Stimulated activated CD8-positive, alpha-beta memory T cell treated with anti-CD3 and anti-CD28 coated beads, Interleukin-15, amount 100 ng/mL, for 24 hours (primary cell): ENCODE measurements at places on chromosomes 13 and 19.

DNA sequence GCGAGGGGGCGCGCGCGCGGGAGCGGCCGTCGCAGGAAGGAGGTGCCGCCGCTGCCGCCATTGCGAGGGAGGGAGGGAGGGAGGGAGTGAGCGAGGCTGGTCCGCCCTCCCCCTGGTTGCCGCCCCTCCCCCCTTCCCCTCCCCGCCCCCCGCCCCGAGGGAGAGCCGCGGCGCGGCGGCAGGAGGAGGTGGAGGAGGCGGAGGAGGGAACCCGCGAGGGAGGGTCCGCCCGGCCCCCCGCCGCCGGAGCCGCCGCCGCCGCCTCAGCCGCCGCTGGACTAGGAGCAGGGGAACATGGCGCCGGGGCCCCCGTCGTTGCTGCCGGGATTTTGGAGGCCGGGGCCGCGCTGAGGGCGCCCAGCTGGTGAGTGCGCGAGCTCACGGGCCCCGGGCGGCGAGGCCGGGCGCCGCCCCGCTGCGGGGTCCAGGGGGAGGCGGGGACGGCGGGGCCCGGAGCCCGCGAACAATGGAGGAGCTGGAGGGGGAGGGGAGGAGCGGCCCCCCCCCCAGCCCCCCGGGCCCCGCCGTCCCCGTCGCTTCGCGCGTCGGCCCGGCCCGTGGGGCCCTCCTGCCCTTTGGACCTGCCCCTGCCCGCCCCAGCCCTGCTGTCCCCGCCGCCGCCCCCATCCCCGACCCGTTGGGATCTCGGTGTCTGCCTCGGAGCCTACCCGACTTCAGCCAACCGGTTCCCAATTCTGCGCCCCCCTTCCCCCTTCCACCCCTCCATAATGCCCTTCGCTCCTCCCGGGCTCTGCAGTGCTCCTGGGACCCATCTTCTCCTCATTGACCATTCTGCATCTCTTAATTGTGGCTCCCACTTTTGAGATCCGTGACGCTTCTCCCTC lies at the start of gene ARHGAP35:
Gene ARHGAP35, plus strand, starts transcription at position 152 of the 845 bp plus-strand sequence. CDS start 57,679 bp downstream, outside the sequence.
- no peak for DNase-seq

DNA sequence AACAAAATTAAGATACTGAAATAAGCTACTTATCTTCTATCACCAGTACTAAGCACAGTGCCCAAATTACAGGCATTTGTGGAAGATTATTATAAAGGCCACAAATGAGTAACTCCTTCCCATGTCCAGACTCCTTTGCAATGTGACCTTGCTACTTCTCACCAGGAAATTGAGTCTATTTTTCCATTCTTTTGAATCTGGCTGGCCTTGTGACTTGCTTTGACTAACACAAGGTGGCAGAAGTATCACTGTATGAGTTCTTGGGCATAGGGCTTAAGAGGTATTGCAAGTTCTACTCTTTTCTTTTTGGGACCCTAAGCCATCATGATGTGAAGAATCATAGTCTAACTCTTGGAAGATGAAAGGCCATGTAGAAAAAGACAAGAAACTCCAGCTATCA lies 49.9 kb downstream of the UGGT2 start:
- DNase-seq: no peak

DNA sequence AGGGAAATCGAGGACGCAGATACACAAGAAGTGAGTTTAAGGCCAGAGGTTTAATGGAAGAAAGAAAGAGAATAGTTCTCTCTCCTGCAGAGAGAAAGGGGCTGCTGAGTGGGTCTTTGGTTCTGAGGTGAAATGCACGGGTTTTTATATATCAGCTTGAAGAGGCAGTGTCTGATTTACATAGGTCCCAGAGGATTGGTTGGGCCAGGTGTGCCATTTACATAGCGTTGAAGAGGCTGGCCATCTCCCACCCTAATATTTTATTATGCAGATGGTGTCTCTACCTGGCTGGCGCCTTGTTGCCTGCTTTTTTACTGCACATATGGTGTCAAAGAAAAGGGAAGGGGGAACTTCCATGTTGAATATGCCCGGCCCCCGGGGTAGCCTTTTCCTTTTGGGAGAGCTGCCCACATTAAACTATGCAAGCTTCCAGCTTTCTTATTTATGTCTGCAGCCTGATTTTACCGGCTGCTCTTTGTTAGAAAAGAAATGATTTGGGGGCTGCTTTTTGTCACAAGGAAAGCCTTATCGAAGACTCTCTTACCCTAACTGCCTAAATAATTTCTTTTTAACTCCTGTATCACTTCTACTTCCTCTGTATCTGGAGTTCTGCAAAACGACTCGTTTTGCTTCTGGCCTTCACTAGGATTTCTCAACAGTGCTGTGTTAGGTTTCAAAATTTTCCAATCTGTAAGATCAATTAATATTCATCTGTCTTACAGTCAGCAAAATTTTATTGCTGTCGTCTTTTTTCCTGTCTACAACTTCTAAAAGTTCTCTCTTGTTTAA lies 268.5 kb downstream of the B3GLCT start:
- no peak for DNase-seq

GRCh38 chr13:43023289-43023963 lies at the start of gene DNAJC15:
Gene DNAJC15 (plus strand): TSS chr13:43023586. CDS start chr13:43023627, 41 bp downstream.
- peak; percentile 53 for DNase-seq

DNA sequence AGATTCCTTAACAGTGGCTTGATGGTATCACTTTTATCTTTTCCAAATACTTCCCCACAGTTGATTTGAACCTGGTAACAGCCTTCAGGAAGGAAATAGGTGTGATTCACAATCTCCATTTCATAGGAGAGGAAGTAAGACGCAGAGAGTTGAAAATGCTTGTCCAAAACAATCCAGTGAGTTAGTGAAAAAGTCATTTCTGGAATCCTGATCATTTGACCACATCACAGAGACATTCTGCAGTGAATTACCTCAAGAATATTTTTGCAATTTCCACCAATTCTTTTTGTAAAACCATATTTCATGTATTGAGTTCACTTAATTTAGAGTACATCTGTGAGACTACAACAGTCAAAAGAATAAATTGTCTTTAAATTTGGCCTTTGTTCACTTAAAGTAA lies 292.8 kb downstream of the DCLK1 start:
- DNase-seq: no peak

DNA sequence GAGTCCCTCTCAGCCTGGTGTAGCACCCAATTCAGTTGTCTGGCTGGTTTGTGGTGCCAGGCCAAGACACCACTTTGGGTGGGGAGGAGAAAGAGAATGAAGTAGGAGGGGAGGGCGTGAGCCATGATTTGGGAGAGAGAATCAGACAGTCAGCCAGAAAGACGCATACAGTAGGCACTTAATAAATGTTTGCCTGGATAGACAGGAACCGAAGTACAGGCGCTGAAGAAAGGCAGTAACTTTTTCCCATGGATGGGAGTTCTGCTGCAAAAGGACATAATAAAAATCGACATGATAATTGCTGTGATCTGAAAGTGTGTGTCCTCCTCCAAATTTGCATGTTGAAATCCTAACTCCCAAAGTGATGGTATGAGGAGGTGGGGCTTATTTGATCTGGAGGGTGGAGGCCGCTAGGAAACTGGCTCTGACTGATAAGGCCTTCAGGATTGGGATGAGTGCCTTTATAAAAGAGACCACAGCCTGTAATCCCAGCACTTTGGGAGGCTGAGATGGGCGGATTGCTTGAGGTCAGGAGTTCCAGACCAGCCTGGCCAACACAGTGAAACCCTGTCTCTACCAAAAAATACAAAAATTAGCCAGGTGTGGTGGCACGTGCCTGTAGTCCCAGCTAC lies 38.4 kb upstream of the PDCD5 start:
- DNase-seq: no peak

- DNase-seq: no peak
These were observed 44.8 kb downstream of the KDM4B start for GRCh38 chr19:5013761-5014160.

DNA sequence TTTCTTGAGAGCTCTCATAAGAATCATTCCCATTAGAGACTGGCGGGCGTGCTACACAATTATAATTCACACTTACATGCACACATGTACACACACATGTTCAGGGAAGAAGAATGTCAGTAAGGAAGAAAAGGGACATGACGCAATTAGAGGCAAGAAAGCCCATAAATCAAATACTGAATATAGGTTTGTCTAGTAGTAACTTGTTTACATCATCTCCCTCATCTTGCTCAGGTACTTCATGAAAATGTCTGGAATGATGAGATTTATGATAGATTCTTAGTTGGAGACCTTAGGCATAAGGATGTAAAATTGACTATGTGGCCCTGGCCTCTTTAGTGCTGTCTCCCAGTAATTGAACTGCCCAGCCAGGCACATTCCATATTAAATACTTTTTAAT lies 628.0 kb upstream of the PCDH20 start:
- no peak for DNase-seq

DNA sequence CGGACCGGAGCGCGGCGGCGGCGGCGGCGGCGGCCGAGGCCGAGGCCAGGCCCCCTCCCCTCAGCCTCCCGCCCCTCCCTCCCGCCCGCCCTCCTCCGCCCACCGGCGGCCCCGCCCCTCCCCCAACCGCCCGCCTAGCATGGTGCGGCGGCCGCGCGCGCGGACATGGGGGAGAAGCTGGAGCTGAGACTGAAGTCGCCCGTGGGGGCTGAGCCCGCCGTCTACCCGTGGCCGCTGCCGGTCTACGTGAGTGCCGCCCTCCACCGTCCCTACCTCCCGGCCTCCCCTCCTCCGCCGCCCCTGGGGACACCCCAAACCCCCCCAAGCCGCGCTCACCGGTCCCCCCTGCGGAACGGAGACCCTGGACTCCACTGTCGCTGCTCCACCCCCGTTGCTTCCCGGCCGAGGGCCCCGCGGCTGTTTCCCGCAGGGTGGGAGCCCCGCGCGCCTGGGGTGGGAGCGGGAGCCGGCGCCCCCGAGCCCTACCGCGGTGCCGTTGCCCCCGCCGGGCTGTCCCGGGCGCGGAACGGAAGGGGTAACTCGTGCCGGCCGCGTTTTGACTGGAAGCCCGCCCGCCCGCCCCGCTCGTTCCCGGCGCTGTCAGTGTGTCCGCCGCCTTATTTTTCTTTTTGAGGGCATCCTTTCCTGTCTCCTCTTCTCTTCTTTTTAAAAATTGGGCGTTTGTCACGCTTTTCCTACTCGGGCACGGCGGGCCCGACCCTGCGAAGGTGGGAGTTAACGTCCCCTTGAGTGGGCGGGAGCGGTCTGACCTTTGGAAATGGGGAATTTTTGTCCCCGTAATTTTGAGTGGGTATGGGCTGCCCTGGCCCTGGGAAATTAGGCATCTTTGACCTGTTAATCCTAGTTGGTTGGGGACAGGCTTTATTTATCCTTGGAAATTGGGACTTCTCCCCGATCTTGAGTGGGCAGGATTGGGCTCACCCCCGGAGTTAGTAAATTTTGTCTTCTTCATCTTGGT lies 576 bp downstream of the DOT1L start:
- no peak for DNase-seq

GRCh38 chr19:695352-695949 lies at the start of gene PRSS57:
Gene PRSS57 (minus strand): TSS chr19:695452. CDS start chr19:695430, 22 bp downstream.
- DNase-seq: no peak

DNA sequence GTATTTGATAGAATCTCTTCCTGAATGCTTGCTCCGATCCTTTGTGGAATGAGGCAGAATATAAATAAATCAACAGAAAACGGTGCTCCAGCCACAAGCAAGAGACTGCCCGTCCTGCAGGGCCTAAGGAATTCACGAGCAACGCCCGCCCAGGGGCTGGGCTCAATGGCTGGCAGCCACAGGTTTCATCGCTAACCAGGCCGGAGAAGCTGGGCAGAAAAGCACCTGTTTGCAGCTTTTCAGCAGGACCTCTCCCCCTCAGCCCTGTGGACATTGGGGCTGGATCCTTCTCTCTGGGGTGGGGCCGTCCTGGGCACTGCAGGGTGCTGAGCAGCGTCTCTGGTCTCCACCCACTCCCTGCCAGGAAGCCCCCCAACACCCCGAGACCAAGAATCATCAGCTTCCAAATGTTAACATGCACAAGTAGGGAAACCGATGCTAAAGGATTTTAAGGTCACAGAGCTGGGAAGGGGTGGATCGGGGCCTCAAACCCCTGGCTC lies 102.5 kb downstream of the GADD45B start:
- DNase-seq: no peak

GRCh38 chr13:20553311-20553710 lies 13.6 kb upstream of the IFT88 start:
- no peak for DNase-seq

DNA sequence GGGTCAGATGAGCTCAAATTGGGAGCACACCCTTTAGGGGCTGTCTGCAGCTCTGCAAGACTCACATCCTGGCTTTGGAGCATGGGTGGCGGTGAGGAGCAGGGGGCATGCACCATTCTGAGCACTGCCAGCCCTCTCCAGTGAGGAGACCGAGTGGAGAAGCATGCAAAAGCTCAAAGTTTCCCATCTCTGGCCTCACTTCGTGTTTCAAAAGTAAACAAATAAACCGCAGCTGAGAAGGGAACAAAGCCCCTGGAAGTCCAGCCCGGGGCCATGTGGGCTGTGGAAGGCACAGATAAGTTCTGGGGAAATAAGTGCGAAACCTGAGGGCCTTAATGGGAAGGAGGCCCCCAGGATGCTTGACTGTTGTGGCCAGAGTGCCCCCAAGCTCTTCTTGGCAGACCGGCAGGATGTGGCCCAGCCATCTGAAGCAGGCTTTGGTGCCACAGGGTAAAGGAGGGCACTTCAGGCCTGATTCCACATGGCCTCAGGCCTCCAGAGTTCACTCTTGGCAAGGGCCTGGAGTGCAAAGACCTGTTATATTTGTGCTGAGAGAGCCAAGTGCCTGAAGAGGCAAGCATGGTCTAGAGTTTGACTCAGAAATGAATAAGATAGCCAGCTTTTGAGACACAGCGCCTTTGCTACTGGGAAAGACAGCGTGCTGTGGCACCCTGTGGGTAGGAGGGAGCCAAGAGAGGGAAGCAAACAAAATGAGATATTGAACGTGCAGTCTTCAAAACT lies 1.2 kb downstream of the MEDAG start:
- no peak for DNase-seq

DNA sequence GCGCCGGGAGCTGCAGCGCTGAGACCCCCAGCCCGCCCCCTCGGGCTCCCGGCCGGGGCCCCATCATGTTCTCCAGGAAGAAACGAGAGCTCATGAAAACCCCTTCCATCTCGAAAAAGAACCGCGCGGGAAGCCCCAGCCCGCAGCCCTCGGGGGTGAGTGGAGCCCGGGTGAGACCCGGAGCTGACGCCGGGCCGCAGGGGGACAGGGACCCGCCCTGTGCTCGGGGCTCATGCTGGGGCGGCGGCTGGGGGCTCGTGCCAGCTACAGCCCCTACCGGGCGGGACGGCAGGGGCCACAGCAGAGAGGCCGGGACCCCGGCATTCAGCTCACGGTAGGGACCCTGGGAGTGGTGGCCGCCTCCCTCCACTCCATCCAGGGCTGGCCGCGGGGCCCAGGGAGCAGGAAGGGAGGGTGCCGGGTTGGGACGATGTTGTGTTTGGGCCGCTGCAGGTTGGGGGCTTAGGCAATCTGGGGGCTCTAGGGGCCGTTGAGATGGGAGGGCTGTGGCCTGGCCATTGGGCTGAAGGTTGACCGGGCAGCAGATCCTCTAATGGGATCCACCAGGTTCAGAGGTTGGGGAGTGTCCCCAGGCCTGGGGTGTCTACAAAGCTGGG lies 482 bp downstream of the ARHGAP45 start:
- no peak for DNase-seq

DNA sequence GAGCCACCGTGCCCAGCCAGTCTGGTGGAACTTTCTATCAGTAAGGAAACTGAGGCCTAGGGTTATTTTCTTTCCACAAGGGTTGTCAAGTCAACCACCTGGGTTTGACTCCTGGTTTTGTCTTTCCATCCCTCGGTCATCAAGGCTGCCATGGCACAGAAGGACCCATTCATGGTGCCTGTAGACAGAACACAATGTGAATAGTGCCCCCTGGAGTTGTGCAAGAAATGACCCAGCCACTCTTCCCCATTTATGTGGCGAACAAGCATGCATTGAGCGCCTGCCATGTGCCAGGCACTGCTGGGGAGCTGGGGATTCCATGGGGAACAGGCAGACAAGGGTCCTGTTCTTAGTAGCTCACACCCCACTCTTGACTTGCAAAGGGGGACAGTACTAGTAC lies 4.1 kb downstream of the SMARCA4 start:
- no peak for DNase-seq

GRCh38 chr13:51425410-51426042 lies 27.3 kb downstream of the INTS6 start:
- DNase-seq: no peak
